Type B pancreatic cell (in vitro differentiated cells): ENCODE measurements at places on chromosomes 11 and 22. TPM values are rescaled to one million over a fixed set of nuclear protein-coding genes. Genes with fewer than 3 reads are reported as not detected.
A peak's percentile ranks its signal among the peaks of the same experiment; 100 is the strongest.

The TENM4 gene
- 33.4 and 156 TPM in 2 replicates for total RNA-seq

- no peaks in the 10 kb centered on the region for H3K27me3 ChIP-seq
- peaks cover 31% of the 10 kb centered on the region for H3K4me1 ChIP-seq
- H3K36me3 ChIP-seq: peaks cover 4% of the 10 kb centered on the region
- DNase-seq: no peak
- peak overlapping the region; percentile 70 for H3K27ac ChIP-seq
Observed at GRCh38 chr11:57290288-57290687, 34.5 kb downstream of the TNKS1BP1 start.

The OR8D4 gene
- not detected in 2 replicates for total RNA-seq

The ANKK1 gene
- total RNA-seq: 0.36 and 0.53 TPM in 2 replicates

DNA sequence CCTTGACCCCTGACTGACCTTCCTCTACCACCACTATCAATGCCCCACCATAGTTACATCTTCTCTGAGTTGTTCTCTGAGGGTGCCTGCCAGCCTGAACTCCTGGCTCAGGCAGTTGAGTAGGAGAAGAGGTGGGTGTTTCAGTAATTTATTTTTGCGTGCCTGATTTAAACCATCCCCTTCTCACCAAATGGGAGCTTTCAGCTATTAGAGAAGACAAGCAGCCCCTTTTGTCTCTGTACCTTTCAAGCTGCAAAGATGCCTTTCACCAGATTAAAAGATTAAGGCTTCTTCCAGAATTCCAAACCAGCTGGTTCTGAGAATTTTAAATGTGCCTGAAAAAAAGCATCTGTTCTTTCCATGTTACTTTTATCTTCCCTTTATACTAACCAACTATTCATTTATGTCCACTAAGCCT, 223.8 kb downstream of the FAM76B start:
- H3K27ac ChIP-seq: no peak overlapping the region
- no peak overlapping the region for H3K4me3 ChIP-seq
- no peak for DNase-seq
- peaks cover 29% of the 10 kb centered on the region for H3K4me1 ChIP-seq
- peaks cover 6% of the 10 kb centered on the region for H3K27me3 ChIP-seq

The RHOD gene
- 21.2 and 95.6 TPM in 2 replicates for total RNA-seq

DNA sequence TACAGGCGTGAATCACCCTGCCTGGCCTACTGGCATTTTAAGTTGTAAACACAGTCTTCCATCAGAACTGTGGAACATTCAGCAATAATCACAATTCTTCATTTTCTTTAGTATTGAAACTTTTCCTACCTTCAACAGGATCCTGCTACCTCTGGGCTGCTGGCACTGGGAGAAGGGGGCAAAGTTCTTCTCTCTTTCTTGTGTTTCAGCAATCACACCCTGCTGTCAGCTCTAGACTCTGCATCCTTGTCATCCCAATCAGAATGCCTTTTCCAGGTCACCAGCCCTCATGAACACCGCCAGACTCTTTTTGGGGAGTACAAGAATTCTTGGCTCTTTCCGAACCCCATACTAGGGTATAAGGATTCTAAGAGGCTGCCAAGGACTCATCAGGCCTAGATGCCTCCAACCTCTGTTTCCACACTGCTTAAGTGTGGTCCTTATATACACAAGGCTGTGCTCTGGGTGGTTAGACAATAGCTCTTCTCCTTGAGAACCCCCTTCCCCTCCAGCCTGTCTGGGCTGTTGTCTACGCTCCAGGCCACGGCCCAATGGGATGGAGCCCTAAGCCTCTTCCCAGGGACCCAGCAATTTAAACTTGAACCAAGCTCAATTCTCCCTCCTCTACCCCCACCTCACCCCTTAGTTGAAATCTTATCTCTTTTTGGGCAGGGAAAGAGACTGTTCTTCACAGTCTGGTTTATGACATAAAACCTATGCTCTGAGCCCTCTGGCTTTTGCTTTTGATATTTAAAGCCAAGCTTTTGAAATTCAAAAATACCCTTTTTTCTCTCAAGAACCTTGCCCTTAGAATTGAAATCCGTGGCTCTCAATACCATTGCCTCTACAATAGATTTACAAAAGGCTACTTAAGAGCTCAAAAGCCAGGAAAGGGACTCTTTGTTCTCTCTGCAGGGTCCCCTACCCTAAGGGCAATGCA, 327.4 kb downstream of the BUD13 start:
- H3K27me3 ChIP-seq: no peaks in the 10 kb centered on the region
- no peak overlapping the region for H3K4me3 ChIP-seq
- H3K36me3 ChIP-seq: no peaks in the 10 kb centered on the region
- no peak overlapping the region for H3K27ac ChIP-seq
- DNase-seq: no peak

The MUC5B gene
- 0.48 and 2.0 TPM in 2 replicates for total RNA-seq

The BLID gene
- total RNA-seq: 0.33 and 0.48 TPM in 2 replicates

The POTEH gene
- total RNA-seq: not detected in 2 replicates

GRCh38 chr11:28592141-28592540, 484.0 kb downstream of the METTL15 start:
- H3K36me3 ChIP-seq: no peaks in the 10 kb centered on the region
- no peaks in the 10 kb centered on the region for H3K27me3 ChIP-seq
- H3K27ac ChIP-seq: no peak overlapping the region
- H3K4me1 ChIP-seq: no peaks in the 10 kb centered on the region
- no peak overlapping the region for H3K4me3 ChIP-seq

GRCh38 chr22:29313576-29314466, 1.7 kb downstream of the RASL10A start:
- peak overlapping the region; percentile 74 for H3K4me3 ChIP-seq
- H3K4me1 ChIP-seq: peaks cover 12% of the 10 kb centered on the region
- H3K27me3 ChIP-seq: peaks cover 45% of the 10 kb centered on the region
- no peak for DNase-seq
- H3K27ac ChIP-seq: peak overlapping the region; percentile 77
- no peaks in the 10 kb centered on the region for H3K36me3 ChIP-seq

- H3K27me3 ChIP-seq: no peaks in the 10 kb centered on the region
- no peak overlapping the region for H3K4me3 ChIP-seq
- H3K36me3 ChIP-seq: peaks cover 15% of the 10 kb centered on the region
- no peaks in the 10 kb centered on the region for H3K4me1 ChIP-seq
Observed at GRCh38 chr22:31911565-31912406, 32.5 kb upstream of the YWHAH start.

The BRD1 gene
- 51.1 and 53.0 TPM in 2 replicates for total RNA-seq

DNA sequence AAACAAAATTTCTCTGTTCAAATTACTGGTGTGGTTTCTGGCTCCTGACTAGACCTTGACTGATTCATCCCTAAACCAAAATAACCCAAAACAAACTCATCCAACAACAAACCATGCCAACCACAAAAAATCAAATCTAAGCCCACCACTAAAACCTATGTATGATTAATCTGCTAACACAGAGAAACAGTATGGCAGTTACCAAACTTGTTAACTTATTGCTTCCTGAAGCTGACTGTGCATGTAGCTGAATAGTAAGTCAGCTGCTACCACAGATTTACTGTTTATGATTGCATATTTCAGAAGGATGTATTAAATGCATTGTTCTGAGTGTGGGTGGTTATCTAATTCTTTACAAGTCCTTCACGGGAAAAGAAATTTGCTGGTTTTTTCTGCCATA, 231.1 kb downstream of the SWAP70 start:
- H3K27me3 ChIP-seq: no peaks in the 10 kb centered on the region
- H3K27ac ChIP-seq: no peak overlapping the region
- H3K36me3 ChIP-seq: peaks cover 20% of the 10 kb centered on the region
- DNase-seq: no peak
- H3K4me1 ChIP-seq: no peaks in the 10 kb centered on the region
- H3K4me3 ChIP-seq: no peak overlapping the region

The HBB gene
- total RNA-seq: not detected in 2 replicates

GRCh38 chr22:35615156-35615555, 2.0 kb downstream of the MB start:
- no peak overlapping the region for H3K4me3 ChIP-seq
- no peak overlapping the region for H3K27ac ChIP-seq
- H3K36me3 ChIP-seq: no peaks in the 10 kb centered on the region
- H3K4me1 ChIP-seq: peaks cover 4% of the 10 kb centered on the region
- DNase-seq: no peak

- no peak for DNase-seq
- peaks cover 18% of the 10 kb centered on the region for H3K4me1 ChIP-seq
- H3K27ac ChIP-seq: no peak overlapping the region
- H3K36me3 ChIP-seq: no peaks in the 10 kb centered on the region
Observed at GRCh38 chr11:111417766-111418435, 38.8 kb upstream of the POU2AF1 start.

GRCh38 chr11:120613264-120614226, 102.0 kb downstream of the GRIK4 start:
- DNase-seq: no peak
- H3K27ac ChIP-seq: no peak overlapping the region
- peaks cover 15% of the 10 kb centered on the region for H3K4me1 ChIP-seq
- peaks cover 34% of the 10 kb centered on the region for H3K27me3 ChIP-seq

The ASCL2 gene
- 5.6 and 13.6 TPM in 2 replicates for total RNA-seq

GRCh38 chr11:70220136-70220535, 17.0 kb downstream of the FADD start:
- DNase-seq: no peak
- H3K27me3 ChIP-seq: peaks cover 32% of the 10 kb centered on the region
- no peak overlapping the region for H3K27ac ChIP-seq
- no peak overlapping the region for H3K4me3 ChIP-seq
- no peaks in the 10 kb centered on the region for H3K36me3 ChIP-seq
- H3K4me1 ChIP-seq: no peaks in the 10 kb centered on the region

- no peaks in the 10 kb centered on the region for H3K36me3 ChIP-seq
- H3K4me1 ChIP-seq: peaks cover 25% of the 10 kb centered on the region
- no peak for DNase-seq
- no peaks in the 10 kb centered on the region for H3K27me3 ChIP-seq
- H3K27ac ChIP-seq: no peak overlapping the region
Observed at GRCh38 chr11:19649751-19650150, 62.9 kb upstream of the NAV2 start.

- no peaks in the 10 kb centered on the region for H3K36me3 ChIP-seq
- no peak overlapping the region for H3K4me3 ChIP-seq
- H3K27ac ChIP-seq: no peak overlapping the region
- DNase-seq: no peak
- no peaks in the 10 kb centered on the region for H3K4me1 ChIP-seq
Observed at GRCh38 chr11:118341815-118342489, 553 bp downstream of the CD3D start.

The ZFPL1 gene
- total RNA-seq: 35.9 and 49.1 TPM in 2 replicates

GRCh38 chr22:42877597-42878340, 20.7 kb upstream of the ARFGAP3 start:
- H3K4me3 ChIP-seq: no peak overlapping the region
- H3K27me3 ChIP-seq: no peaks in the 10 kb centered on the region
- no peak overlapping the region for H3K27ac ChIP-seq
- H3K4me1 ChIP-seq: no peaks in the 10 kb centered on the region

DNA sequence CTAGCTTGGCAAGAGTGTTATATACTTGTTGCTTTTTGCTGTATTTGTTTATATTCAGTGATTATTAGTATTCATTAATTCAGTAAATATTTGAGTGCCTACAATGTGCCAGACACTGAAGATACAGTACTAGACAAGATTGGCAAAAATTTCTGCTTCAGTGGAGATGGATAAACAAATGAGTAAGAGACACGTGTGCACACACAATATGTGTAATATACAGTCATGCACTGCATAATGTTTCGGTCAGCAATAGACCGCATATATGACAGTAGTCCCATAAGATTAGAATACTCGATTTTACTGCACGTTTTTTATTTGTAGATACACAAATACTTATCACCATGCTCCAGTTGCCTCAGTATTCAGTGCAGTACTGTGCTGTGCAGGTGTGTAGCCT, 104.9 kb upstream of the GAL start:
- H3K36me3 ChIP-seq: peaks cover 62% of the 10 kb centered on the region
- no peaks in the 10 kb centered on the region for H3K27me3 ChIP-seq
- peak overlapping the region; percentile 5 for H3K27ac ChIP-seq
- peaks cover 13% of the 10 kb centered on the region for H3K4me1 ChIP-seq
